ENCODE measurements at places on chromosomes 7 and 10.

- no peak for DNase-seq
These were observed 2.0 kb upstream of the CALD1 start for GRCh38 chr7:134777470-134777869.

GRCh38 chr7:157866336-157866924 lies 529.6 kb downstream of the DNAJB6 start:
- DNase-seq = no peak

DNA sequence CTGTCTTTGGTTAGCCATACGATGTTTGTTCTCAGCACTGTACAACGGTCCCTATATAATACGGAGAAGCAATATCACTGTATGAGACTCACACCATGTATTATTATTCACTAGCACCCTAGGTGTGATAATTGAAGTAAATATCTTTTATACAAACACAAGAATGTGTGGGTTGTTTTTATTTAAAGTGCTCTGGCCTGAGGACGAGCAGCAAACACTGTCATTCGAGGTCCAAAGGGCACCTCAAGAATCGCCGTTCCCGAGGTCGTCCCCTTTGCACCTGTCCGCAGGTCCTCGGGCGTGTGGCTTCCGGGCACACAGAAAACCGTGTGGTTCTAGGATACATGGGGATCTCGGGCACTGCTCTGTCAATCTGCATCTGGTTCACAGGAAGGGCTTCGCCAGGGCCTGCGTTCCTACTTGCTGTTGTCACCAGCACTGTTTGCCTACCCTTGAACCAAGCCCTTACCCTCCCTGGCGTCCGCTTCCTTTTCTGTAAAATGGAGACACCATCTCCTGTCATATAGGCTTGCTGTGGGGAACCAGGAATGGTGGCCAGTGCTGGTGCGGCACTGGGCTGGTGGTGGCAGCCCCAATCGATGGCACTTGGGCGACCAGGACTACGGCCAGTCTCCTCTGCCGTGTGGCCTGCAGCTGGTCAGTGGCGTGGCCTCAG lies 28.5 kb upstream of the SH2B2 start:
- DNase-seq = no peak

DNA sequence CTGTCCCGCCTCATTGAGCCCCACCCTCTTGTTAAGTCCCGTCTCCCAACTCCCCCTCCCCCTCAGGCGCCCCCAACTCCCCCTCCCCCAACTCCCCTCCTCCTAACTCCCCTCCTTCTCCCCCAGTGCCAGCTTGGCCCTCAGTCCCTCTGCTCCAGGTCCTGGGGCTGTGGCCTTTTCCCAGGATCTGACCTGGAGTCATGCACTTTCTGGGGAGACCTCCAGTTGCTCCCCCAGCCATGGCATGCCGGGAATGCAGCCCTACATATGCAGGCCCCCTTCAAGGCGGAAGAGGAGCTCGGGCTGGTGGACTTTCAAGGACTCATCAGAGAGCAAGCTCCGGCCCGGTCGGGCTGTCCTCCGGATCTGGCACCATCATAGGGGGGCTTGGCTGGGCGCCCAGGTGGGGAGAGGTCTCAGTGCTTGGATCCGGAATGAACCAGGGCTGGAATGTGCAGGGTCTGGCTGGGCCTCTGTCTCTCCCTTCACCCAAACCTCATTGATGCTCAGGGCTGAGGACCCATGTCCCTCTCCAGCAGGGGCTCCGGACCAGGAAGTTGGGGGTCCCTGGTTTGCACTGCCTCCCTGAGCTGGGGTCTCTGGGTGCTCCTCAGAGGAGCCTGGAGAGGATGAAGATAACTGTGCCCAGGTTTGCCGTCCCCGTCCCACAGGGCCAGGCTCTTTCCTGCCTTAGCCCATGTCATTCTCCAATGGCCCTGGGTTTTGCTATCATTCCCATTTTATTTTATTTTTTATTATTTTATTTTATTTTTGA lies 41.1 kb downstream of the TMEM270 start:
- DNase-seq = no peak

DNA sequence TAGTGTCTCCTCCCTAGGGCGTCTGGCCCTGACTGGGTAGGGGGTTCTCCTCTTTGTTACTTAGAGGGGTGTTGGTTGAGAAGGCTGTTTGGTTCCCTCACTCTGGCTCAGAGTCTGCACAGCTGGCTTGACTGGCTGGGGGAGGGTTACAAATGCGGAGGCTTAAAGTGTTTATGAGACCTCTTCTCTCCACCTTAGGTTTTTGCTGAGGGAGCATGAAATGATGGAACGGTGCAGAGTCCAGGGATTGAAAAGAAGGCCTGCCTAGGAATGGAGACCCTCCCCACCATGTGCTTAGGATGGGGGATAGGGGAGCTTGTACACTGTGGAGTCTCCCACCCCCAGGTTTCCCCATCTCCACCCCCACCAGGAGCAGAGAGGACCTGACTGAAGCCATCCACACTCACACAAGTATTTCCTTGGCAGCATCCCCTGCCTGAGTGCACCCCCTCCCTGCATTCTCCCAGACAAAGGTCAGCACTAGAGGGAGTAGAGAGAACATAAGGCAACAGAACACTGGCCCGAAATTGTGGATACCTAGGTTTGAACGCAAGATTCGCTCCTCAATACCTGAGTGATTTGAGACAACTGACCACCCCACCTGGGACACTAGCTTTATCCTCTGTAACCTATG lies 1.7 kb upstream of the LDB1 start:
- no peak for DNase-seq

GRCh38 chr10:44575601-44576380 lies 190.9 kb upstream of the CXCL12 start:
- DNase-seq = no peak

DNA sequence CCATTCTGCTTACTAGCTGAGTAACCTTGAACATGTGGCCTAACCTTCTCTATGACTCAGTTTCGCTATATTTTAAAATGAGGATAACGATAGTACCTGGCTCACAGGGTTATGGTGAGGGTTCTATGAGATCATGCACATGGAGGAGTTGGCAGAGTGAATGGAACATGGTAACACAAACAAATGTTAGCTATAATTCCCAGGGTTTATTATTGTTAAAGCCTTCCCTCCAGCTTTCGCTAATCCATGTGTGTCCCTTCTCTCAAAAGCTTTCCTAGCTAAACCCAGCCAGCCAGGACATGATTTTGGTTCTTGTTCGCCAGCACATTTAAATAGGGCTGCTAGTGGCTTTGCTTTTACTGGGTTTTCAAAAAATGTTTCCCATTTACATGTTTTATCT lies 361.0 kb upstream of the NFE2L3 start:
- no peak for DNase-seq

DNA sequence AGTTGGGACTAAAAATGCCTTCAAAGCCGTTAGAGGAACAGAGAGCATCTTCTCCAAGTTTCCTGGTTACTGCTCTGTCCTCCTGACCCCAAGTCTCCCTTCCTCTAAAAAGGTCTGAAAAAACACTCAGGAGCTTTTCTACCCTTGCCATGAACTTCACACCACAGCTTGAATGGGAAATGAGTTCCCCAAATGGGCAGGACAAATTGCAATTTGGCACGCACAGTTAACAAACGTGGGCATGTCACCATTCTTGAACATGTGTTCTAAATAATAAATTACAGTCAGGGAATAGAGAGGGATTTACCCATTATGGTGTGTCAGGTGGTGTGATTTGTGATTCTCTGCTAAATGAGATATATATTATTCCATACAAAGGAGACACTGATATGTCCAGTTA lies 91.2 kb upstream of the WNT16 start:
- no peak for DNase-seq

- no peak for DNase-seq
These were observed 490 bp downstream of the TNS3 start for GRCh38 chr7:47581438-47581803.

DNA sequence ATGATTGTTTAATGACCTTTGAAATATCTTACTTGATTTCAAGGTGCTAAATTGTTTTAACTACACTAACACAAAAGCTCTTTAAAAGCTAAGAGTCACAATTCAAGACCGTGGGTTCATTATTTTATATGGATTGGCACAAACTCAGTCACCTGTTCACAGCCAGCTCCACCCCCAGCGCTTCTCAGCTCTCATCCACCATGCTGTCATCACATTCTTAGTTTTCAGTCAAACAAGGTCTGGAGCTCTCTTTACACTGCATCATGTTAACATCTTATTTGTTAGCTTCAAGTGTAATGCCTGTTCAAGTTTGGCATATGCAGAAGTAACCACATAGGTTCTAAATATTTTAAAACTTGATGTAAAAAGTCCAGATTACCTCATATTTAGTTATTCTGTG lies 180.9 kb upstream of the LRRTM3 start:
- DNase-seq = no peak

DNA sequence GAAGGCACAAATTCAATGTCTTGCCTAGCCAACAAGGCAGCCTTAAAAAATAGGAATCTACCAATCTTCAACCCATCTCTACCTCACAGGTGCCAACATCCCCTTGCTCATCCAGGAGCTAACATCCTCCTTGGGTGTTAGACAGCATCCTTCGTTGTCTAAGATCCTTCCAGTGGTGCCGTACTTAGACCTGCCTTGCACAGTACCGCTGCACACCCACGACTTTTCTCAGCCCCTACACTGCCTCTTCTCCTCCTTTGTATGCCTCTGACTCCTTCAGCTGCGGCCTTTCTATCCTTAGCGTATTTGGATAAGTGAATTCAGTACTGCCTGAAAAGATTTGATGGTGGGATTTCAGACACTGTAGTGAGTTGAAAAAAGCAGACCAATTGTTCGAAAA lies 15.9 kb upstream of the PRTFDC1 start:
- no peak for DNase-seq

DNA sequence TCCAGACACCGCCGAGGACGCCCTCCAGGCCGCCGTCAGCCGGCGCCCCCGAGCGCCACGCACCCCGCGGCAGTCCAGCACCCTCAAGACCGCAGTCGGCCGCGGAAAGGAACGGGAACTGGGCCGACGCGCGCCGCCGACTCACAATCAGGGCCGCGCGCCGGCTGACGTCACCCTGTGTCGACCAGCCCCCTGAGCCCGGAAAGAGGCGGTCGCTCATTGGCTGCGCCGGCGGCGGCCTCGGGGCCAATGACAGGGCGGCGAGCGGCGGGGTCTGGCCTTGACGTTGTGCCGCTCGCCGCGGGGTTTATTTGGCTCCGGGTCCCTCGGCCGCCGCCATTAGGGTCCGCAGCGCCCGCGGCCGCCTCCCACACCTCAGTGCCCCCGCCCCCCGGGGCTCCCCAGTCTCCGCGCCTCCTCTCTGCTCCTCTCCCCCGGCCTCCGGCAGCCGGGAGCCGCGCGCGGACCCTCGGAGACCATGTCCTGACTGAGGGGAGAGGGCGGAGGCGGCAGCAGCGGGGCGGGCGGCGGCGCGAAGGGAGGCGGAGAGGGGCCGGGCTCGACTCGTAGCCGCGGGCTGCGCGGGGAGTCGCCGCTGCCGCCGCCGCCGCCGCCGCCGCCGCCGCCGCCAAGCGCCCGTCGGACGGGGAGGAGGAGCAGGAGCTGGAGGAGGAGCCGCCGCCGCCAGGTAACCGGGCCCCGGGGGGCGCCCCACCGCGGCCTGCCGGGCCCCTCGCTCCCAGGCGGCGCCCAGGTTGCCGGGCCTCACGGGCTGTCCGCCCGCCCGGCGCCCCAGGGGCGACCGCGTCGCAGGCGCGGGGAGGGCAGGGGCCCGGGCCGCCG lies 25.1 kb upstream of the ZRANB1 start:
- DNase-seq = peak; percentile 93

DNA sequence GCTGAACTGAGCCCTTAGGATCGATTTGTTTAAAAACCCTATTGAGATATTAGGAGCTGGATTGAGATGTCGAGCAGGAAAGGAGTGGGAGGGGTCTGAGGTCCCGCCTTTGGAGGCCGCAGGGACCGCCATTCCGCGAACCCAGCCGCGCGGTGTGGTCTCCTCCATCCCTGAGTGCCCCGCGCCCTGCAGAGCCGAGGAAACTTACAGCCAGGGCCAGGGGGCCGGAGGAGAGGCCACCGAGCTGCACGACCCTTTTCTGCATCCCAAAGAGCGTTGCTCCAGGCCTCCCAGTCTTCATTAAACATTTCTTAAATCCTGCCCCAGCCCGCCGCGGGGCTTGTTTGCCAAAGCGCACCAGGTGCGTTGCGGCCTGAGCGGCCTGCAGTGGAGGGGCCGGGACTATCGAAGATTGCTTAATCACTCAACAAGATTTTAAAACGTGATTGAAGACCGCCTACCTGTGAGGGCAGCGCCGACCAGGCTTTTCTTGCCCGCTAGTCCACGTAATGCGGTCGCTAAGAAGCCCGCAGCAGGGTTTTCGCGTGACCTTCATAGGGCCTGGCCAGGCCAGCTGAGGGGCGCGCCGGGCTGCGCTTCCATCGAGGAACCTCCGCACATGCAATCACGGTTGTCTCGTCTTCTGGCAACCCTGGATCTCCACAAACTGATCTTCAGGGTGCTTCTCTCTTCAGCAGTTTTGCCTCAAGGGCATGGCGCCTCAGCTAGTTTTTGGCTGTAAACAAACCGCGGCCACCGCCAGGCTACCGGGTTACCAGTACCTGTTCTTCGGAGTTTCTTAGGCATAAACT lies 2.0 kb upstream of the CTBP2 start:
- no peak for DNase-seq

DNA sequence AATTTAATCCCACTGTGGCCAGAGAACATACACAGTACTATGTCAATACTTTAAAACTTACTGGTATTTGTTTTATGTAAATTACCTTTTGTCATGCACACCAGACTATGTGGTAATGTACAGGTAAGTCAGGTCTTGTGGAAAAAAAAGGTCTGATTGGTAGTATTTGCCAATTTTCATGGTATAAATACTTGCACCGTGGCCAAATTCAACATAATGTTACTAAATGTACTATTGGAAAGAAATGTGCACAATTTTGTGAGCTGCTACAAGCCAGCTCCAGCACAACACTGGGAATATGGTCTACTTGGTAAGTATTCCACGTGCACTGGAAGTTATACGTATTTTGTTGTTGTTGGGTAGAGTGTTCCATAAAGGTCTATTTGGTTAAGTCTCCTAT lies 392.5 kb downstream of the RPS24 start:
- no peak for DNase-seq

DNA sequence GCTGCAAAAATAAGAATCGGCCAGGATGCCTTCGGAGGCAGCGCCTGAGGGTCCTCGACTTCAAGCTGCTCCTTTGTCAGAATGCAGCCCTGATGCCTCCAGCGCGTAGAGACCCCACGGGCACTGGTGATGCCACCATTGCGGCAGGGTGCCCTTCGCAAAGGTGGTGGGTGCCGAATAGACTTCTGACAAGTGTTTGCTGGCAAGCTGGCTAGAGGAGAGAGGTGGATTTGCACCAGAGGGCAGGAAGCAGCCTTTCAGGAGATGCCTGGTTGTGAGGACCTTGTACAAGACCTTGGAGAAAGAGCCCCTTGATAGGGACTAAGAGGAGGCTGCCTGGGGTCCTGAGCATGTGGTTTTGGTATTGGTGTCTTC lies 103.2 kb upstream of the PPIF start:
- DNase-seq = no peak

DNA sequence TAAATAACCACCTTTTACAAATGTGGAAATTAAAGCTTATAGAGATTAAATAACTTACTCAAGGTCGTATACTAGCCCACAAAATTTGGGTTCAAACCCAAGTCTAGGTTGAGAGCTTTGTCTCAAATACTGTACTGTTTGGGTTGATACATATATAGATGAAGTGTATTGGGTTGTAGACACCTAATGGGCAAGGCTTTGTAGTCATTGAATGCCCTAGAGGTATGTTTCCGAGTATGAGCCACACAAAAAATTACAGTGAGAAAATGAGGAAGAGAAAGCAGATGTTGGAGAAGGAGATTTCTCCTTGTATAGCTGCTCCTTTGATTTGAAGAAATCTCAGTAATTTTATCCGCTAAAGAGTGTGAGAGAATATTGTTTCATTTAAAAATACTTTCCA lies 60.6 kb downstream of the C1GALT1 start:
- DNase-seq = no peak
